Iris pigment epithelial cell (primary cell): ENCODE measurements at places on chromosomes 5 and 9.
A peak's percentile ranks its signal among the peaks of the same experiment; 100 is the strongest.

DNA sequence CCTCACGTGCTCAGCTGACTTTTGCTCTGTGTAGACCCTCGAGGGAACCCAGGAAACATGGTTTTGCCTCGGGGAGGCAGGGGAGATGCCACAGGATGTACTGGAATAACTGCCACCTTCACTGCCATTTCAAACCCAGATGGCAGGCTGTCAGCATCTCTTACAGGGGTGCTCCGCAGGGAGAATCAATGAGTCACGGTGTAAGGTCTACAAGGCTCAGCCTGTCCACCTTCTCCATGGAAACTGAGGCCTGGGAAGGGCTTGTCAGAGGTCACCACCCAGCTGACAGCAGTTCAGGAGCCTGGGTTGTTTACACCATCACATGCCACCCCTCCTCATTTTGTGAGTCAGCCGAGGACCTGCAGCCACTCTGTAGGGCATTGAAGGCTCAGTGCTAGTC lies 30.8 kb downstream of the DAB2IP start:
- DNase-seq: no peak

DNA sequence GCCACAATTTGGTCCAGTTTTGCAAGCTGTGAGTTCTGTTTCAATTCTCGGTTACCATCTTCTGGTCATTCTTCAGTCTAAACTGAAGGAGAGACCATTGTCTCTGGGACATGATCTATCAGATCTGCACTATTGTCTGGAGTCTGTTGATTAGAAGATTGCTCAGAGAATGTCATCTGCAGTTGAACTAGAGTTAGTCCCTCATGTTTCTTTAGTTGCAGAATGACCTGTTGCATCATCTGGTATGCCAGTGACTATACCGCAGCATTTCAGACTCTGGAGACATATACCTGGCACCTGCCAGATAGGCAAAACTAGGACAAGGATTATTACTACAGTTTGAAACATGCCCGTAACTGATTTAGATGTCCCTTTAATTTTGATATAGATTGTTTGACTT lies 194.8 kb downstream of the LRRC70 start:
- DNase-seq: no peak

DNA sequence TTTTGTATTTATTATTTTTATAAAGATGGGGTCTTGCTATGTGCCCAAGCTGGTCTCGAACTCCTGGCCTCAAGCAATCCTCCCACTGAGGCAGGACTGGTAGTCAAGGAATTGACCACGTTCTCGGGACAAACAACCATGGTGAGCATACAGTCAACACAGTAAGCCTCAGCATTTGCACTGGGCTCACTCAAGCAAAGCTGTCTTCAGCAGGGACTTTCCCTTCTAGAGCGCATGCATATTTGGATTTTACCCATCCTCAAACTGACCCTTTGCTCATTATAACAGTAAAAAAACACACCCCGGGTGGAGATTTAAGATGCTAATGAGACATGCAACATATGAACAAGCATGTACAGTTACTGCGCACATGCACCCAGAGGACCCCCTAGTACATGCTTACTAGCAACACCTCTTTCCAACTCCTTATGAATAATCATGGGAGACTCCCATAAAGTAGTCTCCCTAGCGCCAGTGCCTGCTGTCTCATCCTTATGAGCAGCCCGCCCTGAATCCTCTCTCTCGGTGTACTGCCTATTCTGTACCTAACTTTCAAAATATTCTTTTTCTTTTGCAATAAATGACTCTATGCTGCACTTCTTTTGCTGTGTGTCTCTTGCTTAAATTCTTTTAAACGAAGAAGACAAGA lies 41.5 kb downstream of the C5orf22 start:
- DNase-seq: no peak

GRCh38 chr9:132414731-132415130 lies 4.7 kb downstream of the CFAP77 start:
- no peak for DNase-seq

DNA sequence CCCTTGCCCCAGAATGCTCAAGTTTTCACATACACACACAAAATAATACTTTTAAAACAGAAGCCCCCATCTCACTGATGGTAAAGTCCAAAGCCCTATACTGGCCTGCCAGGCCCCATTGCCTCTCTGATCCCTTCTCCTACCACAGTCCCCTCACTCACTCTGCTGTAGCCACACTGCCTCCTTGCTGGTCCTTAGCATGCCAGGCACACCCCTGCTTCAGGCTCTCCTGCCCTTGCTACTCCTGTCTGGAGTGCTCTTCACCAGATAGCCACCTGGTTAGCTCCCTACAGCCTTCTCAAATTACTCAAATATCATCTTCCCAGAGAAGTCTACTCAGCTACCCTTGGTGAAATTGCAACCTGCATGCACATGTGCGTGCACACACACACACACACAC lies 177.5 kb downstream of the C5orf15 start:
- DNase-seq: no peak

DNA sequence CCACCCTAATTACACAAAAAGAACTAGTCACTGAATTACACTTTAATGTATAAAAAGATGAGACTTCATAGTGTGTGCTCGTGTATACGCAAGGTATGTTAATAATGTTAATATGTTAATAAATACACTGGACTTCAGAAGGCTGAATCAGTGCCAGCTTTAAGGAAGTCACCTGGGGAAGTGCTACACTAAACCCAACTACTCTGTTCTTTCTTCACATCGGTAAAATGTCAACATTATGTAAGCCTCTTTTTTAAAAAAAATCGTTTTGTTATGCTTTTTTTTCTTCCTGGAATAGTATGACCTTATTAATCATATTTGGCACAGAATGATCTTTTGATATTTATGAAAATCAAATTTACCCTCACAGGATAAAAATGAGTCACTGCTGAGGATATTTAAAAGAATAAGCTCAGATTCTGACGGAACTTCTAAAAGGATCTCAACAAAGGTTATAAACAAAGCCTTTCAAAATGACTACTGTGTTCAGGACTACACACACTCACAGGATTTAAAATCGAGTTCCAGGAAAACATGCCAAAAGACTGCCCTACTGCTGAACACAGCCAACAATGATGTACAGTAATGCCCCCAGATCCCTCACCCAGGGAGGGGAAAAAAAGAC lies 75.9 kb downstream of the AUH start:
- peak; percentile 60 for DNase-seq

DNA sequence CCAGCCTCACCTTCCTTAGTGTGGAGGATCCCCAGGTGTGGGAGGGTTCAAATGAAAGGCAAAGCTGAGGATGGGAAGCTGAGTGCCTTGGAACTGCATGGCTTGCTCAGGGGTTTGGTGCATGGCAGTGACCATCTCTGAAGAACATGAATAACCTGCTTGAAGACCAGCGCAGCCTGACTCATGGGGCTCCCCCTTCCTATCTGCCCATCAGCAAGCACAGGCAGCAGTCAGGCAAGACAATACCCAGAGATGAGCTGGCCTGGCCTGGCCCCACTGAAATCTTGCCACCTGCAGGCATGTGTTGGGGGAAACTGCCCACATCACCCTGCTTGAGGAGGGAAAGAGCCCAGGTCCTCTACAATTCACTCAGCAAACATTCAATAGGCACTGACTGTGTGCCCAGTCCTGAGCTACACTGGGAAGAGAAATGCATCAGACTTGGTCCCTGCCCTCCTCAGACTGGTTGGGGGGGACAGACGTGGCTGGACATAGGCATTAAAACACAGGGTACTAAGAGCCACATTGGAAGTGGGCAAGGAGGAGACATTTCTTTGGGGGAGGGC lies 105.0 kb upstream of the ALDH1B1 start:
- DNase-seq: no peak

DNA sequence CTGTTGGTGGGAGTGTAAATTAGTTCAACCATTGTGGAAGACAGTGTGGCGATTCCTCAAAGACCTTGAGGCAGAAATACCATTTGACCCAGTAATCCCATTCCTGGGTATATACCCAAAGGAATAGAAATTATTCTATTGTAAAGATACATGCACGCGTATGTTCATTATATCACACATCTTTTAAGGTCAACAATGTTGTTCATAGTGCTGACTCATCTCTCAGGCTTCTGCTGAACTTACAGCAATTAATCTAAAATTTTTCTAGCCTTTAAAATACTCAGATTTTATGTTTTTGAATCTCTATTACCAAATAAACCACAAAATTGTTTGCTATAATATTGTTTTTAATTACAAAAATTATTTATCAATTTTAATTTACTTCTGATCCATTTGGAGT lies 38.8 kb upstream of the ZNF618 start:
- peak; percentile 51 for DNase-seq

DNA sequence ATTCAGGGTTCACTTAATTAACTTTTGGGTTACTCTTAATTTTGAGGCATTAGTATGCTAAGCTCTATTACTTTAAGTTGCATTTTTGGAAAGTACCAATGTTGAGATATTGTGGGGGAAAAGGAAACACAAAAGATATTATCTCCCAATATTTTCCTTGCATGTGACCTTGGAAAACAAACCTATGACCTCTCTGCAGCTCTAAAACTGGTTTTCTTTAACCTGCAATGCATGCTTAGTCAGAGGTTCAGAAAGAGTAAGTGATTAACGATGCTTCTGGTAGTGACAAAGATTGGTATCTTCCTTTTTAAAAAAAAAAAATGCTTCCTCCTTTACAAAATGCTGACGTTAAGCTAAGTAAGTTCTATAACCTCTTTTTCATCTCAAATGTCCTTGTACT lies 44.9 kb upstream of the CDH18 start:
- DNase-seq: peak; percentile 18

- no peak for DNase-seq
Observed at GRCh38 chr9:114524247-114524681, 19.0 kb upstream of the WHRN start.

GRCh38 chr9:129988607-129989361 lies 54.2 kb downstream of the FNBP1 start:
- DNase-seq: no peak

- no peak for DNase-seq
Observed at GRCh38 chr9:16343249-16344237, 526.9 kb downstream of the BNC2 start.

DNA sequence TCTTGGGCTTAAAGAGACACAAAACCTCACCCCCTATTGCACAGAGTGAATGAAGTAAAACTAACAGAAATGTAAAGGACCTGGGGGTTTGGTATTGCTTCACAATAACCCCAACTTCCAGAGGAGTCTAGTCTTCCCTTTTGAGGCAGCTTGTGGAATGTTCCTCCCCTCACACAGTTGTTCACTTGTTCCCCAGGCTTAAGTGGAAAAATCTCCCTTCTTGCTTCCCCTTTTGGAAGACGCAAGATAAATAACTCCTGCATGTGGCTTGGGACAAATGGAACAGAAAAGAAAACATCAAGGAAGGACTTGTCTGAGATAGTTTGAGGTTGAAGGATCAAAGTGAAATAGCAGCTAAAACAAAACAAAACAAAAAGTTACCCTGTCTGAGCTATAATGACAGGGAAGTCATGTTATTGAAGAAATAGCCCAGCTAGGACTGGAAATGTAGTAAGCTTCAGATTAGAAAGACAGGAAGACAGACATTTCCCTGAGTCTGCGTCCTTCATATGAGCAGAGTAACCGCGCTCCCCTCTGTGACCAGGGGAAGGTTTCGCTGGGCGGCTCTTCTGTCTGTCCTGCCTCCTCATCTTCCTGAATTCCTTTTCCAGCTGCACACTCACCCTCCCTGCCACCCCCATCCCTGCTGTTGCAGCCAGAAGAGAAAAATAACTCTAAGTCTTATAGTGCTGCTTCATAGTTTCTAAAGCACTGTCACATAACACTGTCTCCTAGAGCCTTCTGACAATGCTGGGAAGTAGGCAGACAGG lies 8.8 kb downstream of the SPARC start:
- DNase-seq: peak; percentile 61

DNA sequence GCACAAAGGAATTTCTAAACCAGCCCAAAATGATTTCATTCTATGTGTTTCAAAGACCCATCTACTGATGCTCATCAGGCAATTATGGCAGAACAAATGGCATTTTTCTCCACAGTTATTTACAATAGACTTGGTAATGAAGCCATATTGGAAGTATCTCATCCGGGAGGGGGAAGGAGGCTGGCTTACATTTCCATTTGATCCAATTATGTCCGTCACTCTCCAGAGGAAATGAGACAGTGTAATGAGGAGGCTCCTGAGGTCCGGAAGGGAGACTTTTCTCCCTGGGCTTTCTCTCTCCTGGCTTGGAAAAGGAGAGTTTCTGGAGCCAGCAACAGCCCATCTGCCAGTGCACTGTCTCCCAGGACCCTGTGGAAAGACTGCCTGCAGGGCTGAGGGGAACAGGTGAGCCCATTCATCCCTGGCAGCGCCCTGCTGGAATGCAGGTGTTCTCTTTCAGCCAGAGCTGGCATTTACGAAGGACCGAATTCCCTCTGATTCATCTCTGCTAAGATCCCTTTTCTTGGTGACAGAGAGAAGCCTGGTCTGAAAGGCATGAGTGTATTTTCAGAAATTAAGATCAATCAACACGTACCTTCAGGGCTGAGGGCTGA lies 54.9 kb upstream of the SAP30L start:
- DNase-seq: no peak

GRCh38 chr5:14685757-14686156 lies 21.2 kb downstream of the OTULIN start:
- peak; percentile 67 for DNase-seq

DNA sequence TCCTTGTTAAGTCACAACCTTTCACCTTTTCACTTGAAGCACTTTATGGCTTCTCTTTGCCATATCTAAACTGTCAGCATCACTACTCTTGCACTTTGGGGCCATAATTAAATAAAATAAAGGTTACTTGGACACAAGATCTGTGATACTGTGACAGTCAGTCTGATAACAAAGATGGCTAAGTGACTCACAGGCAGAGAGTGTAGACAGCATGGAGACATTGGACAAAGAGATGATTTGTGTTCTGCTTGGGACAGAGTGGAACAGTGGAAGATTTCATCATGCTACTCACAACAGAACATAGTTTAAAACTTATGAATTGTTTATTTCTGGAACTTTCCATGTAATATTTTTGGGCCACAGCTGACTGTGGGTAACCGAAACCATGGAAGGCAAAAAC lies 81.7 kb upstream of the SMC5 start:
- DNase-seq: no peak

DNA sequence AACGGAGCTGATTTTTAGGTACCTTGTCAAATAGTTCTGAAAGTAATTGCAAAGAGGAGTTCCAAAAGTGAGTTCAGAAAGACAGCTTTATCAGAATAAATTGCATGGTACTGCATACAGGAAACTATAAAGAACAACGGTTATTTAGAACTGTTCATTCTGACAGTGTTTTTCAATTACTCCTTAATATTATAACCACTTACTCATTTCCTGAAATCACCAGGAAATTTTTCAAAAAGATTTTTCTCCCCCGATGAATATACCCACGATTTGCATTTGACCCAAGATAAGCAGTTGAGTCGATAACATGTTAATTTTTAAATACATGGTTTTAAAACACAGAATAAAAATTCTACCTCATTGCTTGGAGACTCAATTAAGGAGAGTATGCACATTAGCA lies 9.4 kb downstream of the DOCK8 start:
- no peak for DNase-seq

GRCh38 chr9:87676976-87677775 lies 48.7 kb upstream of the CTSL start:
- peak; percentile 20 for DNase-seq

GRCh38 chr5:138032572-138033385 lies at the start of gene FAM13B:
FAM13B (minus strand) TSS chr5:138033079; CDS start chr5:138019111, 13,968 bp downstream.
- peak; percentile 54 for DNase-seq
